ENCODE measurements at places on chromosomes 4 and X. TPM values are rescaled to one million over a fixed set of nuclear protein-coding genes. Genes with fewer than 3 reads are reported as not detected.

Gene HS3ST1
- 0.23 TPM for total RNA-seq

Gene PNCK
- 0.36 TPM for total RNA-seq

- H3K4me1 ChIP-seq, result peaks cover 10% of the 10 kb centered on the region
- no peaks in the 10 kb centered on the region for H3K27me3 ChIP-seq
- H3K36me3 ChIP-seq, result no peaks in the 10 kb centered on the region
- DNase-seq, result peak; percentile 68
- H3K27ac ChIP-seq, result peak overlapping the region; percentile 51
Measured at GRCh38 chrX:55056820-55057674, 17.8 kb upstream of the PAGE2B start.

DNA sequence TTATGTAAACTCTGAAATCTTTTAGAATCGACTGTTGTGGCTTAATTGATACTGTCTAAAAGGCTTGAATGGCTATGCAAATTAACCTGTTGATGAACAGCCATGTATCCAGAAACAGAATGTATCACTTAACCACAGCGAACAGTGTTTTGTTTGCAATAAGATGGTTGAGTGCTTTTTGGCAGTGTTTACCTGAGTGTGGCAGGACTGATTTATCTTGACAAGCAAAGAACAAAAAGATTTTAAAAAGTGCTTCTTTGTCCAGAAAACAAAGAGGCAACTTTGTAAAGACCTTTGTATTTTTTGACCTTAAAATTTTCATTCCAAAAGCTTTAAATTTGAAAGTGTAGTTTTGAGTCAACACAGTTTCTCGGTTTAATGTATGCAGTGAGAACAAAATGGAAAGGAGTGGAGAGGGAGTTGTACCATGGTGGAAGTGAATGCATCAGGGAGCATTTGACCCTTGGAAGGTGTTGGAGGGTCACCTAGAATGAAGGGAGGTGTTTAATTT lies 18.0 kb downstream of the ARHGAP10 start:
- H3K27me3 ChIP-seq, result no peaks in the 10 kb centered on the region
- no peak overlapping the region for H3K27ac ChIP-seq
- no peak overlapping the region for H3K4me3 ChIP-seq
- no peak for DNase-seq
- peaks cover 3% of the 10 kb centered on the region for H3K36me3 ChIP-seq
- H3K4me1 ChIP-seq, result peaks cover 3% of the 10 kb centered on the region

All from activated CD4-positive, alpha-beta T cell treated with anti-CD3 and anti-CD28 coated beads, Interleukin-2, amount 10 ng/mL, durations not matched to agents 24 days and 14 days (primary cell).